ENCODE measurements at places on chromosomes 6 and 20.

DNA sequence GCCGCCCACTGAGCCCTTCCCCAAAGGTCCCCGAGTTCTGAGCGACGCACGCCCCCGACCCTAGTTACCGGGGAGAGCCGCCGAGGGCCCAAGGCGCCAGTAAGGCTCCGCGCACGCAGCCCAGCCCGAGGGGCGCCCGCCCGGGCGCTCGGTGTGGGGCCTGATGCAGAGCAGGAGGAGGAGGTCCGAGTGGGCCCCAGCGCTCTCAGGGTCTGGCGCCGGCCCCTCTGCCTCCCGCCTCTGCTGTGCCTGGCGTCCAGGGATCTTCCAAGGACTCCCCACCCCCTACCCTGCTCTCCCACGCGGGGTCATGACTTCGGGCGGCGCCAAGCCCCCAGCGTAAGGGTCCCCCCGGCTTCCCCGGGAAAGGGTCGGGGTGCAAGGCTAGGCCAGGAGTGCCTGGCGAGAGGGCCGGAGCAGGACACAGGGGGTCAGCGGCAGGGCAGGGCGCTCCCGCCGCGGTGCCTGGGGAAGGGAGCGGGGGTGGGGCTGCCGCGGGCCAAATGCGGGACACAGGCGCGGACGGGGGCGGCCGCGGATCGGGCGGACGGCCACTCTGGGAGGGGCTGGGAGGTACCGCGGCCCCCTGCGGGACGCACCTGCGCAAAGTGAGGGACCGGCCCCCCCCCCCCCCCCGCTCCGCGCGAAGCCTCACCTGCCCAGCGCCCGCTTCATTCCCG is 637 bp downstream of the ABHD12 start:
- DNase-seq = peak; percentile 7

- DNase-seq = no peak
These were observed 272.4 kb upstream of the MARCKS start for GRCh38 chr6:113584767-113585166.

DNA sequence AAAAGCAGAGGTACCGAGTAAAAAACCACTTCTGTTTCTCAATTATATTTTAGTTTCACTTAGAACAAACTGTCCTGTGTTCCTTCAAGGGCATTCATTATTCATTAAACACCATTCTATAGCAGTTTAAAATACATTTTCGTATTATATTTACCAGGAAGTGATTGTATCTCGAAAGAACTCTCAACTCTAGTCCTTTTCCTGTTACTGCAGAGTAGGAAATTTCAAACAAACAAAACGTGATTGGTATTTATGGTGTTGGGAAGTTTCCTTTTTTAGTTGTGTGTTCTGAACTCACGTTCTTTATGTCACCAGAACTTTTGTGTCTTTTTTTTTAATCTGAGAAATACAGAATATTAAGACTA is 139.5 kb upstream of the BTBD3 start:
- no peak for DNase-seq

- no peak for DNase-seq
These were observed 45.4 kb upstream of the RPL7L1 start for GRCh38 chr6:42834056-42834455.

DNA sequence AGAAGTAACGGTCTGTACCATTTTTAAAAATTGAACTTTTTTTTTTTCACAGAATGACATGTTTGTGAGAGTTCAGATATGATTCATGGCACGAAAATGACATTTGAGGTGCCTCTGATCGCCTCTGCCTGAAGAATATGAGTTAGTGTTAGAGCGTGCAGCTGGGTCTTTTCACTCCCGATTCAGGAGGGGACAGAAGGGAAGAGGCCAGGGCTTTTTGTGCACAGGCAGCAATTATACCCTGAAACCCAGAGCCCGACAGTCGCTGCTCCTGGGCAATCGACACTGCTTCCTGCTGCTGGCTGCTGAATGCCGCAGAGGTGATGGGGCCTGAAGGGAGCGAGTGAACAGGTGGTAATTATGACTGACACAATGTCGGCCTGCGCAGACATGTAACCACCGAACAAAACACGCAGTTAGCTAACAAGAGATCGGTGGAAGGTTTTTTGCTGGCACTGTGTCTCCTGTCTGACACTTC is 652.0 kb upstream of the NOX3 start:
- no peak for DNase-seq

- no peak for DNase-seq
These were observed 56.1 kb upstream of the STMND1 start for GRCh38 chr6:17045581-17046322.

GRCh38 chr20:38926934-38927616 is 858 bp downstream of the FAM83D start:
- no peak for DNase-seq

GRCh38 chr6:140601021-140601808 is 1226.8 kb upstream of the CITED2 start:
- DNase-seq = no peak

DNA sequence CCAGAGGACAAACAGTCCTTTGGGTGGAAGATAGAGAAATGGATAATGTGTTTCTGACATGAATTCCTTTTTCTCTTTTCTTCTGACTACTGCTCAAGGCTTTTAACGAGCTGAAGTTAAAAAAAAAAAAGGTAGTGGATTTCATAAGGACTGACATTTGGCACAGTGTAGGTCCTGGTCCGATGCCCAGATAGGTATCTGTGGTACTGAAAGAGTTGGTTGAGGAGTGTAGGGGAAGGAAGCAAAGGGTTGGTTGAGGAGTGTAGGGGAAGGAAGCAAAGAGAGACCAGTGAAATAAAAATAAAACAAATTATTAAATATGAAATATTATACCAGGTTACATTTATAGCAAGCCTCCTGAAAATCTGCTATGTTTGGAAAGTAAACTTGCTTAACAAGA is 11.8 kb downstream of the UTRN start:
- no peak for DNase-seq

- DNase-seq = no peak
These were observed 4.4 kb downstream of the MYLK2 start for GRCh38 chr20:31823360-31824124.

- no peak for DNase-seq
These were observed 10.7 kb downstream of the SDC4 start for GRCh38 chr20:45337367-45338120.

GRCh38 chr6:50369996-50370395 is 320.3 kb upstream of the DEFB112 start:
- DNase-seq = no peak

GRCh38 chr6:105112577-105112976 is 67.2 kb downstream of the POPDC3 start:
- no peak for DNase-seq

DNA sequence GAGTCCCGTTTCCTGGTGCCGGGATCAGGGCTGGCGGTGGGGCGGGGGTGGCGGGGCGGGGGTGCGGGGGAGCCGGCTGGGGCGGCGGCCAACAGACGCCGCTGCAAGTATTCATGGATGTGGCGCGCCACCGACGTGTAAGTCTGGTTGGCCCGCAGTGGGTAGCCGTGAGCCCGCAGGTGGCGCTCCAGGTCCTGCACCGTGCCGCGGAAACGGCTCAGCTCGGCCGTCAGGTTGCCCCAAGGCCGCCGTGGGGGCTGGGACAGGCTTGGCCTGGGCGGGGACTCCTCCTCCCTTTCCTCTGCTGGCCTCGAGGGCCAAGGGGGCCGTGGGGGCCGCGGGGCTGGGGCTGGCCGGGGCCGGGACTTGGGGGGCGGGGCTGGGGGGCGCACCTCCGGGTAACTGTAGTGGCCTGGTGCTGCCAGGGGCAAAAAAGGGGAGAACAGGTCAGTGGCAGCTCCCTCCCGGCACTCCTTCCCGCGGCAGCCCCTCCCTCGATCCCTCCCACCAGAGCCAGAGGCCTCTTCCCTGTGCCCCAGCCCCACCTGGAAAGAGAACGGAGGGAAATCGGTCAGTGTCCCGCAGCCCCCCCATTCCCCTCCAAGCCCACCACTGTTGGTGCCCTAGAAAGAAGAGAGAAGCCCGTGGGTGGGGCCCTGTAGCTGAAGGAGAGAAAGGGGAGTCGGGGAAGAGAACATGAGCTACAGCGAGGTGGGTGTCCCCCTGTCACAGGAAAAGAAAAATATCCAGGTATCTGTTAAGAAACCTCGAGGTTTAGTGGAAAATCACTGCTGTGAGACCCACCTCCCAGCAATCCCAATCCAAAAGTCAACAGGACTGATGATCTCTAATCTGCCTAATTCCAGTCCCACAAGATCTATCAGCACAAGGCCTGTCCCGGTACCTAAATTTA is 21.3 kb downstream of the TNXB start:
- DNase-seq = peak; percentile 17

DNA sequence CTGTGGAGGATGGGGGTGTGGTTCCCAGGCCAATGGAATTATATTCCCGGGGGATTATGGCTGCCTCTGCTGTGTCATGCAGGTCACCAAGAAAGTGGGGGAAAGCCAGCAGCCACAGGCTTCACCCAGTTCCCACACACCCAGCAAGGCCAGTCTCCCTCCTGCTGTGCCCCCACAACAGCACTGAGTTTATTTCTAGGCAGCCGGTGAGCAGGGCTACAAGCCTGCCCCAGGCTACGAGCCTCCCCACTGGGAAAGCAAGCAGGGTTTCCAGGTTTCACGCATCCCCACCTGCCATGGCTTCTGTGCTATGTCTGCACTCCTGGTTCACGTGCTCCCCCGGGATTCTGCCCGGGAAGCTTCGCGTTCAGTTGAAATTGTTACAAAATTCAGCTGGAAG is 72.6 kb downstream of the ERMARD start:
- DNase-seq = no peak

DNA sequence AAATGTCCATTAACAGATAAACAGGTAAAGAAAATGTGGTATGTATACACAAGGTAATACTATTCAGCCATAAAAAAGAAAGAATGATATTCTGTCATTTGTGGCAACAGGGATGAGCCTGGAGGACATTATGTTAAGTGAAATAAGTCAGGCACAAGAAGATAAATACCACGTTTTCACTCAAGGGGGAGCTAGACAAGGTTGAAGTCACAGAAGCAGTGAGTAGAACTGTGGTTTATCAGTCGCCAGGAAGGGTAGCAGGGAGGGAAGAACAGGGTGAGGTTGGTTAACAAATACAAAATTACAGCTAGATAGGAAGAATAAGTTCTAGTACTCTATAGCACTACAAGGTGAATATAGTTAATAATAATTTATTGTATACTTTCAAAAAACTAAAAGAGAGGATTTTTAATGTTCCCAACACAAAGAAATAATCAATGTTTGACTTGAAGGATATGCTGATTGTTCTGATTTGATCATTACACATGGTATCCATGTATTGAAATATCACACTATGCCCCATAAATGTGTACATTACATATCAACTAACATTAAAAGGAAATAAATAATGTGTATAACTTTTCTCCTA is 21.1 kb downstream of the RTN4IP1 start:
- DNase-seq = peak; percentile 53

- no peak for DNase-seq
These were observed 127.9 kb upstream of the AGPAT4 start for GRCh38 chr6:161401587-161402309.

- no peak for DNase-seq
These were observed 8.9 kb upstream of the PKIG start for GRCh38 chr20:44573501-44573869.

- no peak for DNase-seq
These were observed 5.1 kb downstream of the TMEM151B start for GRCh38 chr6:44275271-44275748.

- no peak for DNase-seq
These were observed 1.1 kb upstream of the GRM1 start for GRCh38 chr6:146027586-146028251.
